ENCODE measurements at places on chromosomes 1 and 21.

DNA sequence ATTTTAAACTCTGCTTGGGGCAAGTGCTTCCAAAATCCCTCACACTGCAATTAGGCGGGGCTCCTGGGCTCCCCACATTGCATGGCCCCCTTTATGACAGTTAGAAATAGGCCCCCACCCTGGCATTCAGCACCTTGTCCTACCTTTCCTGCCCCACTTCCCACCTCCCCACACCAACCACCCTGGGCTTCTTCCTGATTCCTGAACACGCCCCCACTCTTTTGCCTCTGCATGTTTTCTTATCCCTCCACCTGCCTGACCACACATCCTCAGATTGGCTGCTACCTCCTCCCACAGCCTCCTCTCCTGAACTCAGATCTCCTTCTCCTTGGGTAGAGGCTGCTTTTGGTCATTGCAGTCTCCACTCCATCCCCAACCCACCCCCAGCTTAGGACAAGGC, 1.5 kb downstream of the MOB3C start:
- no peak for DNase-seq

GRCh38 chr21:25580912-25581260, 26.4 kb downstream of the MRPL39 start:
- no peak for DNase-seq

GRCh38 chr1:186066411-186066810, 308.6 kb downstream of the TPR start:
- no peak for DNase-seq

- no peak for DNase-seq
These were observed 160.8 kb upstream of the ARHGEF16 start for GRCh38 chr1:3293563-3294080.

DNA sequence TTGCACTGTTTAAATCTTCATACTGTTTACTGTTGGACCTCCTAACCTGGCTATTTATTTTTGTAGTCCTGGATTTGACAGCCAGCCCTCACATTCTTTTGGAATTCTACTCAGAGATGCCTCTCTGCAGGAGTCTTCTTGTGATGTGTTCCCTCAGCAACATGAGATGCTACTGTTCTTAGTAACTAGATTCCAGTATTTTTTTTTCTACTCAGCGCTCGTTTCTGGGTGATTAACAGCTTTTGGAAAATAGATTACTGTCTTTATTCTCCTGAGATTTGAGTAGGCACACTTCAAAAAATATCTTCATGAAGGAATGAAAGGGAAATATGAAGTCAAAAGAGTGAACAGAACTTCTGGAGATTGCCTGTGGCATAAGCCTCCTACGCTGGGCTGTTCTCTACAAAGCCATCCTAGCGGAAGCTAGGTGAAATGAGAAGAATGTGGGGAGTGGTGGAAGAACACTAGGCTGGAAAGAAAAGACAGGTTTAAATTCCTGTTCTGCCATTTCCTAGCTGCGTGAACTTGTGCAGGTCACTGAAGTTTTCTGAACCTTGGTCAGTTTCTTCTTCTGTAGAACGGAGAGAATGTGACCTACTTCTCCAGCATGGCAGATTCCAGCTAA, 75.9 kb downstream of the LRRC8C start:
- no peak for DNase-seq

DNA sequence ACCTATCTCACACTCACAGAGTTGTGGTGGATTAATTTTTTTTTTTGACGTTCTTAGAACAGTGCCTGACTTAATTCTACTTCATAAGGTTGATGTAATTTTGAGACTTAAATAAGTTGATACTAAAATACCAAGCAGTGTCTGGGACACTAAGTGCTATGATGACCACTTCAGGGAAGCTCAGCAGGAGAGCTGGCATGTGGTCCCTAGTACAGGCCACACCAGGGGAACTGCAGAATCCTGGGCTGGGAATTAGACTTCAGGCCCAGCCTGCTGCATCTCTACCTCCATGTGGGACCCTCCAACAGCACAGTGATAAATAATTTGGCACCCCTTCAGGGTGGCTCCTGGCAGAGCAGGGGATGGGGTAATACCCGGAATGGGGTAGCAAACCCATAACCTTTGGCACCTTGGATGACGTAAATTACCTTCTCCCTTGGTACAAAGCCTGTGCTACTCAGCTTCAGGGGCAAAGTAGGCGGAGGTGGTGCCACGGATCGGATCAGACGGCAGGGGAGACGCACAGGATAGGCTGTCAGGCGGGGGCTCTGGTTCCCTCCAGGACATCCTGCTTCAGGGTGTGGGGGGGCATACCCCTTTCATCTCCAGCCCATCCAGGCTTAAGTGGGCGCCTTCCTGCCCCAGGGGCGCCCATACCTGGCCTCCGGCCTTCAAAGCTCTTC, 4.8 kb downstream of the MFSD2A start:
- DNase-seq, result no peak

GRCh38 chr1:29599071-29599470, 362.7 kb downstream of the PTPRU start:
- DNase-seq, result no peak

GRCh38 chr21:44888581-44889550, 15.4 kb upstream of the PTTG1IP start:
- DNase-seq, result no peak

DNA sequence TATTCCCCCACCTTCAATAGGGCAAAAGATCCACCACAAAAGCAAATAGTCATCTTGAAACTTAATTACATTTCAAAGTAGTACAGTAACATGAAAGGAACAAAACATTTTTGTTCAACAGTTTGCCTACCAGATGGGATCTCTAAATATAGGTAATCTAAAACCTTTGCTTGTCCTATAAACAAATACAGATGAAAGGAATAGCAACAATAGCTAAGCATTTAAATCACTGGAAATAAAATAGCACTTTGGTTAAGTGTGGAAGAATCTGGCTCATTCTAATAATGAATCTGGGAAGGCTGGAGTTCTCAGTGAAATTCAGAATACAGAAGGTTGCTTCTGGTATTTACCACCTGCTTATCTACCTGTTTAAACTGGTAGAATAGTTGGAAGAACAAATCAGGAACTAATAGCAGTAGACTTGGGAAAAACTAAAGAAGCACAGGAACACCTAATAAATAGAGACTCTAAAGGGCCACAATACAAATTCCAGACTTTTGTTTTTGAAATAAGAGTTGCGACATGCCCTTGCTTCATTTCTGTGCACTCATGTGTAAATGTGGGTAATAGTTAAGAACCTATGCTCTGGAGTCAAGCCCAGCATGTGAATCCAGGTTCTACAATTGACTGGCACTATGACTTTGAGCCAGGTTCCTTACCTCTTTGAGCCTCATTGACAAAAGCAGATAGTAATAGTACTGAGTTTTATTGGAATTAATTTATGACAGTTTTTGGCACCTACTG, 2.3 kb upstream of the LYPLAL1 start:
- no peak for DNase-seq

DNA sequence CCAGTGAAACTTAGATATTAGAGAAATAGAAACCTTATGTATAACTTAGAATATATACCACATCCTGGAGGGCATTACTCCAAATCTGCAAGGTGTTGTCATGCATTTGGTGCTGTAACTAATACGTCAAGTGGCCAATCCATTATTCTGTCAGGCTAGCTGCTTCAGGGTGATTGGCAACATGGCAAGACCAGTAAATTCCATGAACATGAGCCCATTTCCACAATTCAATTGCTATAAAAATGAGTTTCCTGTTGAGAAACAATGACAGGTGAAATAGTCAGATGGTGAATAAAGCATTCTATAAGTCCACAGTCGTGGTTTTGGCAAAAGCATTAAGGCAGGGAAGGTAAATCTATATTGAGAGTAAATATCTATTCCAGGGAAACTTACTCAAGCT, 566.0 kb downstream of the ADGRL2 start:
- no peak for DNase-seq

- no peak for DNase-seq
These were observed 205.4 kb downstream of the SMYD3 start for GRCh38 chr1:246301553-246302250.

- no peak for DNase-seq
These were observed 302.4 kb downstream of the PTGER3 start for GRCh38 chr1:70745199-70745598.

DNA sequence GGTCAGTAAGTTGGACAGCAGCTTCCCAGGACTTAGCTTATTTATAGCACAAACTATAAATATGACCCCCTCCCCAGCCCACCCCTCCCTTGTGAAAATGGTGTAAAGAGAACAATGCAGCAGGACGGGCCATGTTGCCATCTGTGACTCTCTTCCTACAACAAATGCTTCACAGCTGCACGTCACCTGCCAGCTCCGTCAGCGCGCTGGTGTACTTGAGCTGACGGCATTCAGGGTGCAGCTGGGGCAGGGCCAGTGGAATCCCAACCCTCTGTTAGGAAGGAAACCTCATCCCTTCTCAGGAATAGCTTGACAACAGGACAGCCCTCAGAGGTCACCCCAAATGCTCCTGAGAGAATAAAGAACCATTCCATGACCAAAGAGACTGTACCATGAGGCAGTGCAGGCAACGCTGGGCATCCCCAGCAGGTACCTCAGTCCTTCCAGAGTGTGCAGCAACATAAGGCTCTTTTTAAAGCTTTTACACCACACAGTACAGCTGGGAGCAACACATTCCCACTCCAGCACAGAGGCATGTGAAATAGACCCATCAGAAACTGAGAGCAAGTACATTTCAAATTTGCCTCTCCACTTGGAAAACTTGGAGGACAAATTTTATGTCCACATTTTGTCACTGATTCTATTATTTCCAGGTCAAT, 85.0 kb downstream of the ATP1A1 start:
- DNase-seq, result no peak

DNA sequence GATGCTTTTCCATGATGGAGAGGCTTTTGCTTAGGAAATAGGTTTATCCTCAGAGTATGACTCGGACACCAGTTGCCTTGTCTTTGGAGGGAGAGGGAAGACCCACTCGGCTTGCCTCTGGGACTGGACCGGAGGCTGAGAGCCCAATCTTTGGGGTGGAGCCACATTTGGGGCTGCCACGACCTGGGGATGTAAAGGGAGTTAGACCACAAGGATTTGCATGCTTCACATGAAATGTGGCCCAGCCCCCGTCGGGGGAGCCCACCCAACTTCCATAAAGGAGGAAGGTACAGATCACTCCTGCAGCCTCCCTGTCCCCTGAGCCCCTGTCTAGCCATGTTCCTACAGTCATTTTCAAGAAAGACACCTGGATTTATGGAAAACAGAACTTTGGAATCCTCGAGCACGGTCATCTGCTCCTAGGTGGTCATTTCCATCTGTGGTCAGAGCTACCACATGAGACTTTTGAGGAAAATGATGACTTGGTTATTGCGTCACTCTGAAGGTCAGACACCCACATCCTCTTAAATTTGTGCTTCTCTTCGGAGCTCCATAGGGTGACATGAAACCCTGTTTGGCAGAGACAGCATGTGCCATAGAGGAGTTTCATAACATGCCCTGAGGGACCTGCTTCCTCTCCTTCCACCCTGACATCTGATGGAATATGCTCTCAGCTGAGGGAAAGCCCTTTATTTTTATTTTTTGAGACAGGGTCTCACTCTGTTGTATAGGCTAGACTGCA, 99.4 kb upstream of the SLC45A1 start:
- no peak for DNase-seq

GRCh38 chr1:1037366-1038327, 17.7 kb downstream of the AGRN start:
- DNase-seq, result no peak

DNA sequence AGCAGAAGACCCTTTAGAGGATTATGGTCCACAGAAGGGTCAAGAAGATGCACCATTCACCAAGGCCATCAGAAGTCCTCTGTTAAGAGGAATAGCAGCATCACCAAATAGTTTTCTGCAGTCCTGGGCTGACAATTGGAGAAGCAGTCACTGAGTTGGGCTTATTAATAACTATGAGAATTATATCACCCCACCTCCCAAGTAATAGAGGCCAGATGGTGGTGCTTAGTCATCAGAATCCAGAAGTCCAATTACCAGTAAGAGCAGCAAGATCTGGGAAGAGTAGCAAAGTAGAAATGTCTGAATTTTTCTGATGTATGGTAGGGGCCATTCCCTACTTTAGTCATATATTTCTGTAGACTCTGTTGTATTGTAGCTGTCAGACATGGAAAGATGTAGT, 6.1 kb upstream of the PSMA5 start:
- DNase-seq, result no peak

DNA sequence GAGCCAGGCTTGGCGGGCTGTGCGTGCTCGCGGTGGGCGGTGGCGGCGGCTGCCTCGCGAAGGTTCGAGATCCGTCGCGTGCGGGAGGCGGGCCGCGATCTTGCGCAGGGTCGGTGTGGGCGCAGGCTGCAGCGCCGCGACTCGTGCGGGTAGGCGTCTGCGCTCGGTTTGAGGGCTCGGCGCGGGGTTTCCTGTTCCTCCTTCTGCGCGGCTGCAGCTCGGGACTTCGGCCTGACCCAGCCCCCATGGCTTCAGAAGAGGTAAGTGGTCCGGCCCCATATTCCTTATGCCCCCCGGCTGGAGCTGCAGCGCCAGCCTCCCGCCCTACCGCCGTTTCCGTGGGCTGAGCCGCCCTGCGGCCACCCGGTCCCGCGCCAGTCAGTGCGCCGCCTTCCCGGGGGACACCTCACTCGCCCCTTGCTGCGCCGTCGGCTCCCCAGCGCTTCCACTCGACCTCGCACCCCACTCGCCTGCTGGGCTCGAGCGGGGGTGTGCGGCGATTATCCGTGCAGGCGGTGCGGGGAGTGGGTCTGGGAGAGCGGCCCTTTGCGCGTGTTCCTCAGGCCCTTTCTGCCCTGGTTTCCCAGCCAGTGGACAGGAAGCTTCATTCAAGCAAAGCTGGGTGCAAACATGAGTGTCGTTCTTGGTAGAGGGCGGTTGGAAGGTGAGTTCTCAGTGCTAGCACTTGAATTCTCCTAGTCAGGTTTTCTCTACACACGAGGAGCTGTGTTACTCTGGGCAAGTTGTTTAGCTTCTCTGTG, at the start of gene CACYBP:
Gene CACYBP (plus strand): TSS at position 12 of the 761 bp plus-strand sequence. CDS start 234 bp downstream, at position 246.
- DNase-seq, result no peak

GRCh38 chr1:1624443-1625403, 7.2 kb upstream of the MMP23B start:
- no peak for DNase-seq

GRCh38 chr1:64687725-64688327, 57.0 kb upstream of the RAVER2 start:
- DNase-seq, result no peak

DNA sequence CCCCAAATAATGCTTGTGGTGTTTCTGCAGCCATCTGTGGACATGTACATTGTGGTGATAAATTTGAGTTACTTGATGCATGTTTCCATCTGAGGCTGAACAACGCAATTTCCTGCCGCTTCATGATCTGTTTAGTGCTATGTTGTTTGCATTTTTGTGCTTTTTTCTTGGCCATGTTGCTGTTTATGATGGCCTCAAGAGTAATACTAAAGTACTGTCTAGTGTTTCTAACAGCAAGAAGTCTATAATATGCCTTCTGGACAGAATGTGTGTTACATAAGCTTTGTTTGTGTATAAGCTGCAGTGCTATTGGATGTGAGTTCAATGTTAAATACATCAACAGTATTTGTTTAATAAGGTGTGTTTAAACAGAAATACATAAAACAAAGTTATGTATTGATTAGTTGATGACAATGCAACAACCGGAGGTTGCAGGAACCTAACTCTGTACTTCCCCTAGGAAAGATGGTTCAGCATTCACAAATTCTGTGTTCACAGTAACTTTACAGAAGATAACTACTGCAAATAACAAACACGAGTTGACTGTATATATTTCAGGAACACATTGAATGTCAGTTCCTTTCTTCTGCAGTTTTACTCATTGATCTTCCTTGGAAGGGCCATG, 114.8 kb upstream of the USP24 start:
- DNase-seq, result no peak
